SK-MEL-5 (cell line): ENCODE measurements at places on chromosomes 3 and 15. TPM values are rescaled to one million over a fixed set of nuclear protein-coding genes. Genes with fewer than 3 reads are reported as not detected.

- DNase-seq: peak; percentile 55
These were observed 76.9 kb downstream of the RHCG start for GRCh38 chr15:89419370-89419984.

GRCh38 chr15:61509327-61509840 is 280.3 kb upstream of the RORA start:
- DNase-seq: no peak

DNA sequence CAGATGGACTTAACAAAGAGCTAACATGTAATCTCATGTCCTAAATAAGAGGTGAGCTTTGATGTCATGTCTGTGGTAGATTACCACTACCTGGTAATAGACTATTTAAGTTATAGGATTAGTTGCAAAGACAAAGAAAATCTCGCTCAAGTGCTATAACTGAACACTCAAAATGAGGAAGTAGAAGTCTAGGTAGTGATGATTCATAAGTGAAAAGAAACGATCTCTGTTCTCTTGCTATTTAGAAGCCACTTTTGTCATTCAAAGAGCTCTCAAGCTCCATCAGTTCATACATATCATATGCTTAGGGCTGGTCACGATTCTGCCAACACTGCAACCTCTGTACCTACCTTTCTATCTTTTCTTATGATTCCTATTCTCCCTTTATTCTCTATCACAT is 110.9 kb downstream of the EDEM1 start:
- peak; percentile 10 for DNase-seq

DNA sequence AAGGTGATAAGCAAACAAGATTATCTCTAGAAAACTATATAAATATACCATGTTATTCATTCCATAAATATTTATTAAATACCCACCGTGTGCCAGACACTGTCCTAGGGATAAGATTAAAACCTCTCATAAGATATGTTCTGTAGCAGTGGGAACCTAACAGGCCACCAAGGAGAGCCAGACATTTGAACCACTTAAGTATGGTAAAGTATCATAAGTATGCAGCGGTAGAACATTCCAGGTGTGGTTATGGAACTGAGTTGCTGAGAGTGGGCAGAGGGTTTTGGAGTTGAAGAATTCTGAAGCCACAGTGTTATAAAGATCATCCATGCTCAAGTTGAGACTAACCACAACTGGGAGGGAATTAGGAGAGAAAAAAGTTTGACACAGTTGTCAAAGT is 14.7 kb downstream of the FILIP1L start:
- no peak for DNase-seq

- DNase-seq: no peak
These were observed 106.2 kb upstream of the PRR20G start for GRCh38 chr3:127394031-127394430.

GRCh38 chr3:33544126-33544525 is 103.9 kb upstream of the UBP1 start:
- DNase-seq: no peak

DNA sequence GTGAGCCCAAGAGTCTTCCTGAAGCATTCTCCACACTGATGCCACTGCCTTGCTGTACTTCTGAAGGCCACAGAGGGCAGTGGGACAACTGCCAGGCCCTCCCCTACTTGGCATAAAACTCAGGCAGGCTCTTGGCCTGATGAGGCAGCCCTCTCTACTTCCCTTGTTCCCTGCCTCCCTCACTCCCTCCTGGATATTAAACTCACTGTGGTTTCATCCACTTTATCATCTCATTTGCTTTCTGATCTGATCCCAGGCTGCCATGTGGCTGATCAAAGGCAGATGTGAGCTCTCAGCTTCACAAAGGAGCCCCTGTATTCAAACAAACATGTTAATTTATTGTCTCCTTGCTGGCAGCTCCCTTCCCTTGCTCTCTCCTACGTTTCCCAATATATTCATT is 533.5 kb downstream of the IGSF11 start:
- peak; percentile 68 for DNase-seq

DNA sequence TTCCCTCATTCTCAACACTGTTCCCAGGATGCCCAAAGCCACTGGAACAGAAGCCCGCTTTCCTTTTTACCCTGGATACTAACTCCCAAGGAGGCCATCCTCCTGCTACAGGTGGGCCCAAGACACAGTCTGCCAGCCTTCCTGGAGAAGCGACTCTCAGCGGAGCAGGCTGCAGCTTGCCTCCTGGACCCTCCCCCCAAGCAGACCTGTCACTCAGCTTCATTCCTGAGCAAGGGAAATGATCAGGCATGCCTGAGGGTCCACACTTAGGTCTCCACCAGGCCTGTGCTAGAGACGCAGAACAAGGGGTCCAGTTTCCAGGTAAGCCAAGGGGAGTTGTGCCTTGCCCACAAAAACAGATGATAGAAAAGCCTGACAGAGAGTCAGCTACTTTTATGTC is 62.8 kb downstream of the SLCO2A1 start:
- DNase-seq: no peak

DNA sequence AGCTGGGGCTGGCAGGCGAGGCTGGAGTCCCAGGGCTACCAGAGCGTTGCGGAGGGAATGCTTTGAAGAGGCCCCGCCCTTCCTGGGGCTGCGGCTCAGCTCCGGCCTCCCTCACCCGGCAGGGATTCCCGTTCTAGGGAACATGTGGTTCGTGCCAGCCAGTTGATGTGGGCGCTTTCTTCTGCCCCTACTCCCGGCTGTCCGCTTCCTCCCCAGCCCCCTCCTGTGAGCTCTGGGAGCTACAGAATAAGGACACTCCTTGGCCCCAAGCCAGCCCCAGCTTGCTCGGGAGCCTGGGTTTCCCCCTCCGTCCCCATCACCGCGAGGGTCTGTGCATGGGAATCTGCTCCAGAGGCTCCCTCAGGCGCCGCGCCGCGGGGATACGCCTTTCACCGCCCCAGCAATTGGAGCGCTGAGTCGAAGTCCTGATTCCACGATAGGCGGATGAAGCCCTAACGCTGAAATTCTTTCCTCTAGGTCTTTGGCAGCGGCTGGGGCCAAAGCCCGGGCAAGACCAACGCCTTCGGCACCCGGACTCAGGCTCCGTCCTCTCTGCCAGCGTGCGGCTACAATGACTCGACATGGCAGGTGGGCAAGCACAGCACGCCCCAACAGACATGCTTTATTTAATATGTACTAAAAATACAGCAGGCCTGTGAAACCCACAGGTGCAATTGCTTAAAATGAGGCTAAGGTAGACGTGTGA is 69.5 kb downstream of the KLF15 start:
- DNase-seq: peak; percentile 11

DNA sequence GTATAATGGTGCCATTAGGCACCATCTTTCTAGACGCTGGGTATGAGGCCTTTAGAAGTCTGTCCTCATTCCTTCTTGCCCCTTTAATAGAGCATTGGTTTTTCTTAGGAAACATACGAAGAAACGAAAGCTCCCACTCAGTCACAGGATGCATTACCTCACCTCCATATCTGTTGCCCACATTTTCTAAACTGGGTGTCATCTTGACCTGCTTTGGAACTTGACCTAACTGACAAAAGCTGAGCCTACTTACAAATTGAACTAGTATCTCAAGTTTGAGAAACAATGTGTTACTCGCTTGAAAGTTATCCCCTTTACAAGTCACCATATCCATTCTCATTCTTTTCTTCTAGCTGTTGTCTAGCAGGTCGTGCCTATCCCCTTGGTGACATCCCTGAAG is 102.7 kb downstream of the VPS8 start:
- no peak for DNase-seq

- DNase-seq: no peak
These were observed at the start of gene SLC6A11 for GRCh38 chr3:10816019-10816862. Gene SLC6A11, plus strand, starts transcription at chr3:10816228. Its CDS starts 38 bp downstream, at chr3:10816266.

- no peak for DNase-seq
These were observed 1026.7 kb downstream of the EPHA3 start for GRCh38 chr3:90134090-90134489.

- DNase-seq: peak; percentile 19
These were observed 37.8 kb downstream of the LSM3 start for GRCh38 chr3:14216257-14217048.

- no peak for DNase-seq
These were observed 213.0 kb downstream of the SSR3 start for GRCh38 chr3:156341831-156342416.

GRCh38 chr3:114585687-114586086 is 291.9 kb downstream of the TIGIT start:
- DNase-seq: no peak

GRCh38 chr3:89067736-89068135 is 39.7 kb upstream of the EPHA3 start:
- peak; percentile 53 for DNase-seq

DNA sequence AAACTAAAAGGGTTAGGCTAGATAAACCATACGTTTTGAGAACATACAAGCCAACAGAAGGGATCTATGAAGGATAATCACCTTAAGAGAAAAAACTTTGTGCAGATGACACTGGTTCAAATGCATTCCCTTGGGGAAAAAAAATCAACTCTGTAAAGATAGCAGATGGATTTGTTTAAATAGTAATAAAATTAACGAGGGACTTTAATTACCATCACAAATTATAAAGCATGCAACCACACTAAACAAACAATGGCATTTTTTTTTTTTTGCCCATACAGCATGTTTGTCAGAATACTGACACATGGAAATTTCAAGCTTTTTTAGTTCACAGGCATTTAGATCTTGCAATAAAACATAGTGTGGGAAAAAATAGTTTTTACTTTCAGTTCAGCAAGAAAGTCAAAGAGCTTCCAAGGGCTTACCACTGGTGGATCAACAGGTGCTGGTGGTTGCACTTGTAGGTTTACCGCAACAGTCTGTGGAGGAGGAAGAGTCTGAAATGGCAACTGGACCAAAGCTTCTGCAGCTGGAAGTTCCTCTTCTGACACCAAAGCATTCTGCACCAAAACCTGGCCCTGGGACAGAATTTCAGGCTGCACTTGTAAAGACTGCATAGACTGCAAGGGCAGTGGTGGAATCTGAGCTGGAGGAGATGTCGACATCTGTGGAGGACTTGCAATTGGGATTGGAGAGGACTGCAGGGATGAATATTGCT is 53.1 kb downstream of the PHC3 start:
- no peak for DNase-seq

DNA sequence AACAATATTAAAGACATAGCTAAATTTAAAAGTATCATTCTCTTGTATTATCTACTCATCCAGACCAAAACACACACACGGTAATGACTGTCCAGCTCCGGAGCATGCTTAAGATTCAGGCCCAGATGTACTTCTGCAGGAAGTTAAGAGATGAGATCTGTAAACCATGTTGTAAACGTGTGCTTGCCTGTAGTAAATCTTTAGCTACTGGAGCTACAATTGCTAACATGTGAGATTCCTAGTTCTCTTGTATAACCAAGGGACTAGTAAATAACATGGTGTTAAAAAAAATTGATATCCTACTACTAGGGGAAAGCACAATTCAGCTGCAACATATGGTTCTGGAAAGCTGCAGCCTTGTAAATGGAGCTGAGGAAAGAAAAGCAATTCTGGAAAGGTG is 651.7 kb upstream of the CCDC54 start:
- DNase-seq: no peak

- no peak for DNase-seq
These were observed 7.7 kb downstream of the COL8A1 start for GRCh38 chr3:99646107-99646435.

DNA sequence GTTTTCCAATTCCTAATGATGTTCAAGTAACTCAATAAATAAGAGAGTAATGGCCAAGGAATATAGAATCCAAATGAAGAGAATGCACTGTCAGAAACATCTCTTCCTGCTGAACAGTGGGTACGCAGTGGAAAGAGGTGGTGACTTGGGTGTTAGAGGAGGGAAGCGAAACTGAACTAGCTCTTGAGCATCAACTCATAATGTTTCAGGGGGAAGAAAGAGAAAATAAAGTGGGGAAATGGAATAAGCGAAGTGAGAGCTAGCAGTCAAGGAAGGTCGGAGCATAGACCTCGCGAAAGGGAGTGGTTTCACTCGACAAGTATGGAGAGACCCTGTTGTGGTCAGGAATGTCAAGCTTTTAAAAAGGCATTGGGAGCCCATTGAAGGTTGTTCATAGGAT is 309.5 kb downstream of the GAP43 start:
- no peak for DNase-seq

- no peak for DNase-seq
These were observed 595.8 kb upstream of the NR2F2 start for GRCh38 chr15:95734422-95735316.

DNA sequence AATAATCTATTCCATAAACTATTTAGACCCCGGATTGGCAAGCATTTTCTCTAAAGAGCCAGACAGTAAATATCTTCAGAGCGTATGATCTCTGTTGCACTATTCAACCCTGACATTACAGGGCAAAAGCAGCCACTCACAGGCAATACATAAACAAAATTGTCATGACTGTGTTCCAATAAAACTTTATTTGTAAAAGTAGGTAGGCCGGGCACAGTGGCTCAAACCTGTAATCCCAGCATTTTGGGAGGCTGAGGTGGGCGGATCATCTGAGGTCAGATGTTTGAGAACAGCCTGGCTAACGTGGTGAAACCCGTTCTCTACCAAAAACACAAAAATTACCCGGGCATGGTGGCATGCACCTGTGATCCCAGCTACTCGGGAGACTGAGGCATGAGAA is 66.5 kb downstream of the ADAMTS9 start:
- DNase-seq: no peak

- no peak for DNase-seq
These were observed 2.0 kb upstream of the MECOM start for GRCh38 chr3:169665264-169666075.

- no peak for DNase-seq
These were observed 20.8 kb upstream of the HCN4 start for GRCh38 chr15:73389539-73389938.

GRCh38 chr3:155488671-155489070 is 195.2 kb upstream of the STRIT1 start:
- no peak for DNase-seq

DNA sequence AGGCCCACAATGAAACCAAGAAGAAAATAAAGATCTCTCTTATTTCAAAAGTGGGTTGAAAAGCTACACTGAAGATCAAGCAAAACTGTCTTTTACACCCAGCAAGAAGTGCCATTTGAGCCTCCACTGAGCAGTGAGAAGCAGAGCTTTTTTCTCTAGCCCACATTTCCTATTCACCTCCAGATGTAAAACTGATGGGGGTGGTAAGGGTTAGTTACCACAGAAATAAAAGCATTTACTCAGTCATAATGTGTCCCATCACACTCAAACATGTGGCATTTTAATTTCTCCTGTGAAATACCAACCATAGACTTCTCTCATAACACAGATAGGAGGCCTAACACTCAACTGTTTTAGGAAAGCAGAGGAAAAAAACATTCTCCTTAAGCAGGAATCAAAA is 21.0 kb downstream of the IFT57 start:
- no peak for DNase-seq

- no peak for DNase-seq
These were observed 117.2 kb downstream of the OXSM start for GRCh38 chr3:25907081-25907480.

- no peak for DNase-seq
These were observed 114.8 kb downstream of the NR2E3 start for GRCh38 chr15:71925145-71925544.

- DNase-seq: no peak
These were observed 329.9 kb downstream of the RBMS3 start for GRCh38 chr3:29610781-29611180.

The FANCD2OS gene
- total RNA-seq: not detected in 2 replicates

The ALDH1L1 gene
- total RNA-seq: 0.19 and 1.1 TPM in 2 replicates

The PRRT3 gene
- 0.34 and 0.51 TPM in 2 replicates for total RNA-seq

The GADL1 gene
- 0.24 and 0.37 TPM in 2 replicates for total RNA-seq

The GLDN gene
- total RNA-seq: not detected in 2 replicates

The HIGD2B gene
- total RNA-seq: 0.11 TPM in 1 of 2 replicates, not detected in the other

The ISLR2 gene
- total RNA-seq: not detected in 2 replicates

The TRPM1 gene
- total RNA-seq: 105 and 109 TPM in 2 replicates

The CCDC13 gene
- total RNA-seq: 0.48 TPM in 1 of 2 replicates, not detected in the other

The CP gene
- 0.43 and 0.53 TPM in 2 replicates for total RNA-seq

The DET1 gene
- total RNA-seq: 7.6 and 9.6 TPM in 2 replicates

The SLC28A1 gene
- not detected in 2 replicates for total RNA-seq

The KIF15 gene
- 10.0 and 12.8 TPM in 2 replicates for total RNA-seq

The PIGZ gene
- 1.2 TPM in 2 replicates for total RNA-seq

The GOLGA6A gene
- not detected in 2 replicates for total RNA-seq

The RUVBL1 gene
- 151 and 161 TPM in 2 replicates for total RNA-seq
